ENCODE measurements at places on chromosomes 1 and 21.

DNA sequence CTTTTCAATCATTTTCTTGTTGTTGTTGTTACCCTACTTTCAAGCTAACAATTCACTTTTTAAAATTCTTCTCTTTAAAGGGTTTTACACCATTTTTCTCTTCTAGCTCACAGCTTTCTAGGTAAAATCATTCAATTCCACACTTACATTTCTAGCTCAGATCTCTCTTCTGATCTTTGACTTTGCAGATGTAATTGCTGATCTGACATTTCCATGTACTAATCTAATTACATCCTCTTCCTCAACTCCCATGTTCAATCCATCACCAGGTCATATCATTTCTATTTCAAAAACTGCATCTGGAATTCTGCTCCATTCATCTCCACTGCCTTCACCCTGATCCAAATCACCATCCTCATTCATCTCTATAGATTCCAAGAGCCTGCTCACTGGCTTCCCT is 3.0 kb downstream of the BCL10 start:
- DNase-seq = no peak

DNA sequence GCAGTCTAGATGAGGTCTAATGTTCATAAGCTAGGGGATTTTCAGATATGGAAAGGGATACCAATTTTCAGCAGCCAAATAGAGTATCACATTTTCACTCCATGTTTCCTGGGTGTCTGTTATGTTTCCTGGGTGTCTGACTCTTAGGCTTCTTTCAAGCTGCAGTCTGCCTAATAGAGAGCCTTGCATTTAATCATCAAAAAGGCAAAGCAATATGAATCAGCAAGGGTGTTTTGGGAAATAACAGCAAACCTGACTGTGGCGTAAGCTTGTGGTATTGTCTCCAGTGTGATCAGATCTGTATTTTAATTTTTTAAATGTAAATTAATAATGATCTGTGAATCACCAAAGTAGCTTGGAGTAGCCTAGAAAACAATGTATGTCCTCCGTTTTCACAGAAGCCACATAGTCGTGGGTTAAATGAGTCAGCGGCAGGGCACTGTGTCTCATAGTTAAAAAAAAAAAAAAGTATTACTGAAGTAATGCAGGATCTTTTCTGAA is 10.4 kb downstream of the LGALS8 start:
- peak; percentile 67 for DNase-seq

- peak; percentile 24 for DNase-seq
Measured at GRCh38 chr21:42670884-42671283, 17.5 kb downstream of the PDE9A start.

- DNase-seq = peak; percentile 72
Measured at GRCh38 chr1:232471250-232471649, 158.7 kb downstream of the SIPA1L2 start.

DNA sequence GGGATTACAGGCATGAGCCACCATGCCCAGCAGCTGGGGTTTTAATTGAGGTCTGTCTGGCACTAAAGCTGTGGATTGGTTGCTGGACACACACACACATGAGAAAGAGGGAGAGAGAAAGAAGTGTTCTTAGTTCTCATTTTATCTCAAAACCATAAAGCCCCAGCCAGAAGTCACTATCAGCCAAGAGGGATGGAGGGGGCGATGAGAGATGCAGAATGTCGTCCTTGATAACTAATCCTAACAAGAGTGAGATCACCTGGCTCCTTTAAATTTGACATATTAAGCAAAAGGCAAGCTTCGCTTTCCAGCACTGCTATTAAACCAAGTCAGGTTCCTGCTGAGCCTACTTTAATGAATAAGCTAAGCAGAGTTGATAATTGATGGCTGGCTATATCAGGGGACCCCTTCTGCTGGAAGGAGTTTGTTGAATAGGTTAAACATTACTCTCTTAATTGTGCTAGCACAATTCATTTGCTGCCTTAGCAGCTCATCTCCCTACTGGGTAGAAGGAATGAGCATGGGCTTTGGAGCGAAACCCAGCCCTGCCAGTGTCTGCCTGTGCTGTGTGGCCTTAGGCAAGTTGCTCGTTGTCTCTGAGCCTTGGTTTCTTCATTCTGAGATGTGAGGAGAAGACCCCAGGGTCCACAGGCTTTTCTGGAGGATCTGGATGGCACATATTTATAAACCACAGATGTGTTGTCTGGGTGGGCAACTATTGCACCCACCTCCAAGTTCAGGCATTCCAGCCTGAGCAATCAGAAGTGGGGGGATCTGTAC is 50.8 kb downstream of the ALPL start:
- DNase-seq = no peak

DNA sequence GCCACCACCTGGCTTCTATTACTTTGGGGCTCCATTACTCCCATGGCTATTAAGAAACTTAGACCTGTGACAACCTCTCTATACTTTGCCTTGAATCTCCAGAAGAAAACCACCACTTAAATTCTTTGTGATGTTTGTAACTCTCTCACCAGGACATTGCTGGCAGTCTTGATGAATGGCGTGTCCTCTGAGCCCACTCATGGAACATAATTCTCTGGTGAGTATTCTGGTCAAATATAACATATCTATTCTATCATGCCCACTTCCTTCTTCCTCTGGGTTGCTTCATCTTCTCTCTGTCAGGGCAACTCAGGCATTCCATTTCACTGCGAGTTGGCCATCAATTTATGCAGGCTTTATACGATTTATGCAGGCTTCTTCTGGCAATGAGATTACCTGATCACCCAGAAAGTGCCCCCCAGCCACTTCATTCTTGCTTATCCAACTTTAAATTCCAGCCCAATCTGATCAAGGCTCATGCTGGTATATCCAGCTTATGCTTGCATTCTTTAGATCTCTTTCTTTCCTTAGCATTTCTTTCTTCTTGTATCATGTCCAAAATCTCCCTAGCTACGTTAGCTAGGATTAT is 112.0 kb upstream of the CHRM3 start:
- no peak for DNase-seq

DNA sequence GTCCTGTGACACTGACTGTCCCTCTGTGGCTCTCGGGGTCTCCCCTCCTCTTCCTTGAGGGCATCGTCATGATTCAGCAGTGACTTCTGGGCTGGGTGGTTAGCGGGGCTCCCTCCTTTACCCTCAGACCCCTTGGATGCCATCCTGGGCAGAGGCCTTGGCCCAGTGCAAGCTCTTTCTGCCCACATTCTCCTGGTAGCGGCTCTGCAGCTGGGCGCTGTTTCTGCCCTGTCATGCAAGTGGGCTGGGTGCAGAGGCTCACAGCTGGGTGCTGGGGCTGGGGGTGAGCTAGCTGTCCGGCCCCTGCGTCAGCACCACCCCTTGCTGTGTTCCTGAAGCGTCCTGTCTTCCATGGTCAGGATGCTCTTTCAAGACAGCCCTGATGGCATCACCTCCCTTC is 158.5 kb downstream of the PCBP3 start:
- no peak for DNase-seq

DNA sequence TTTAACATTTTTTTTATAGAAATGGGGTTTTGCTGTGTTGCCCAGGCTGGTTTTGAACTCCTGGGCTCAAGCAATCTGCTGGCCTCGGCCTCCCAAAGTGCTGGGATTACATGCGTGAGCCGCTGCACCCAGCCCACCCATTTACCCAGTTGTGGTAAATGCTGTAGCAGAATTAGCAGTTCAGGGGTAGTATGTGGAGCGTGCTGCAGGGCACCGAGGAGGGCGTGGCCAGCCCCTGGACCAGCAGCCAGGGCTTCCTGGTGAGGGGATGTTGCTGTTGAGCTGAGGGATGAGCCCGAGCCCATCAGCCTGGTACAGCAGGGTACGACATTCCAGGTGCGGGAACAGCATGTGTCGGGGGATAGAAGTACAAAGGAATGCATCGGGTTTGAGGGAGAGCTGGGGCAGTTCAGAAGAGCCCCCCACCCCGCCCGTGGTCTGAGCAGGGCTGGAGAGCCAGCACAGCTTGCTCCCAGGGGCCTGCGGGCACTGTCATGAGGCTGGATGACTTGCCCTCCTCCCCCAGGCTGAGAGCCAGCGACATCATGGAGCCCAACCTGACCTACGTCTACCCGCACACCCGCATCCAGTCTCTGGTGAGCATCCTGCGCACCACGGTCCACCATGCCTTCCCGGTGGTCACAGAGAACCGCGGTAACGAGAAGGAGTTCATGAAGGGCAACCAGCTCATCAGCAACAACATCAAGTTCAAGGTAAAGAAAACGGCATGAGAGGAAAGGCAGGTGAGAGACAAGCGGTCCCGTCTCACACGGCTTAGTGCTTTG is 11.9 kb downstream of the NPPA start:
- DNase-seq = no peak

GRCh38 chr1:29341936-29342335 is 105.6 kb downstream of the PTPRU start:
- no peak for DNase-seq

DNA sequence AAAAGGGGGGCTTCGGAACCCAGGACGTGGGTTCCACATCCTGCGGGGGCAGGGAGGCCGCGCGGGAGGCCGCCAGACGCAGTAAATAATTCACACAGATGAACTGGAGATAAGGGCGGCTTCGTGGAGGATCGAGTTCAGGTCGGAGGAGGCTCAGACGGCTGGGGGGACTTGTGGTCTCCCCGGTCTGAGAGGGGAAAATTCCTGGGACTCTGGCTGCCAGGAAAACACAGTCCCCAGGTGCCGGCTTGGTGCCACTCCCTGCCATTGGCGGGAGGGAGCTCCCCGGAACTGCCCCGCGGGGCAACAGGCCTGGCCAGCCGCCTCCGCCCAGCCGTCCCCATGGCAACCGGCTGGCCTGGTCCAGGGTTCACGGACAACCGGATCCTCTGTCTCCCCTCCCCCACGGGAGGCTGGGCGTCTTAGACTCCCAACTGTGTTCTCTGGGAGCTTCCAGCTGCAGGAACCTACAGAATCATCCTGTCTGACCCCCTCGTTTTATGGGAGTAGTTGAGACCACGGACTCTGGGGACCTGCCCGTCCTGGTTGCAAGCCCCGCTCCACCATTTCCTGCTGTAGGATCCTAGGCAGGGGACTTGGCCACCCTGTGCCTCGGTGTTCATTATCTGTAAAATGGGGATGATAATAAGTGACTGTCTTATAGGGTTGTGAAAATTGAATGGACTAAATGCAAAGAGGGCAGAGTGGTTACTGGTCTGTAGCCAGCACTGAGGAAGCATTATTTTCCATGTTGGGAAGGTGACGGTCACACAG is 9.6 kb downstream of the CAMK2N1 start:
- peak; percentile 84 for DNase-seq

- no peak for DNase-seq
Measured at GRCh38 chr1:110675060-110675791, 486 bp upstream of the KCNA3 start.

GRCh38 chr1:35717911-35718476 is 690 bp downstream of the C1orf216 start:
- peak; percentile 87 for DNase-seq

- no peak for DNase-seq
Measured at GRCh38 chr1:243751506-243751905, 98.5 kb downstream of the AKT3 start.

- no peak for DNase-seq
Measured at GRCh38 chr1:24363994-24364393, 44.8 kb downstream of the GRHL3 start.

DNA sequence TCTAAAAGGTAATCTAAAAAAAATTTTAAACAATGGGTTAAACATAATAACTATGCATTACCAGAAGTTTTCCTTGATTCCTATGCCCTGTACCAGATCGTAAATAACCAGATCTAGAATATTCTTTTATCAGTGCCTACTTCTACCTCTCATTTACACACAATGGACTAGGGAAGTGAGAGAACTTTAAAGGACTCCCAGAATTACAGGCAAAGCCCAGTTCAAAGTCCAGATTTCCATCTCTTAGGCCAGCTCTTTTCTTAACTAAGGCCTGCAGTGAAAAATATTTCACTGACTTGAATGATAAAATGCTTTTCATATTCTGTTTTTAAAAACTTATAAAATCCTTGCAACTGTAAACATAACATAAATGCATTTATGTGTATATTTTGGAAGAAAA is 32.6 kb downstream of the ESRRG start:
- DNase-seq = no peak

GRCh38 chr21:45309987-45310381 is 22.3 kb upstream of the POFUT2 start:
- DNase-seq = no peak

DNA sequence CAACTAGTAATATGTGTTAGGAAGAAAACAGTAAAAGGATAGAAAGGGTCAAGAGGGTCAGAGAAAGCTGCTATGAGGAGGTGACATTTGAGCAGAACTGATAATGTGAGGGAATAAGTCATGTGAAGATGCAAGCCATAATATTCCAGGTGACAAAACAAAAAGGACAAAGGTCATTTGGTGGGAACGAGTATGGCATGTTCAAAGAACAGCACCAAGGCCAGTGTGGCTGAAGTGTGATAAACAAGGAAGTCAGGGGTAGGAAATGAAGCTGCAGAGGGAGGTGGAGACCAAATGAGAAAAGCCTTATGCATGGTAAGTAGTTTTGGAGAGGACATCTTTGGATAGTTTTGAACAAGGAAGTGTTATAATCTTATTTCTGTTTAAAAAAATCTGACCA is 46.7 kb downstream of the LPGAT1 start:
- no peak for DNase-seq

DNA sequence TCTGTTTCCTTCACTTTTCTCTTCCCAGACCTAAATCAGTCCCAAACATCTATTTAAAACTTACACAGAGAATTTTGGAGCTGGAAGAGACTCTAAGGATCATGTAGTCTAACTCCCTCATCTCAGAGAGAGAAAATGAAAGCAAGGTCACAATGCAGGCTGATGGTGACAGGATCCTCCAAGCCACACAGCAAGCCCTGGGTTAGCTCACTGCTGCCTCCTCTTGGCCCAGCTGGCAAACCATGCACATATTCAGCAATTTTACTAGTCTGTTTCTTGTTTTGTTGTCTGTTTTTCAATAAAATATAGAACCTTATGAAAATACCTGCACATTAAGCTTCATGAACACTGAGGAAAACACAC is 27.7 kb upstream of the LY9 start:
- DNase-seq = peak; percentile 26

Measured in RPMI7951 (cell line).